Colonic mucosa (tissue), 4 donors: ENCODE measurements at places on chromosomes 3 and 15. TPM values are rescaled to one million over a fixed set of nuclear protein-coding genes. Genes with fewer than 3 reads are reported as not detected.

DNA sequence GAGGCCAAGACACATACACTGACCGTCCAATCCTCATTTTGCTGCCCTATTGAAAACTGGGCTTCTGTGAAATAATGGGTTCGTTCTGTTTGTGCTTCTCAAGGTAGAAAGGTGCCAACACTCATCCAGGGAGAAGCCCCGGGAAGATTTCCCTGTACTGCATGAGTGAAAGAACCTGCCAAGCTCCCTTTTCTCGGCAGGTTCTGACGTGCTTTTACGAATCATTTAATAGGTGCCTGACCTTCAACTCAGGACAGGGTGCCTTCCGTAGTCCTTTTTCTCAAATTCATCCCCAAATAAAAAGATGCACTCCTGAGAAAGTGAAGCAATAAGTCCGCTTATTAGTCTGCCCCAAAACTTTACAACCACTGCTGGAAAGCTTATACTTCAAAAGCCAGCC is 64.2 kb downstream of the B3GNT5 start:
- no peaks in the 10 kb centered on the region for H3K36me3 ChIP-seq
- no peaks in the 10 kb centered on the region for H3K27me3 ChIP-seq
- H3K4me3 ChIP-seq, result no peak overlapping the region
- no peak for DNase-seq

GRCh38 chr15:79105141-79105540 is 14.6 kb upstream of the RASGRF1 start:
- DNase-seq, result no peak
- no peaks in the 10 kb centered on the region for H3K4me1 ChIP-seq
- H3K27me3 ChIP-seq, result no peaks in the 10 kb centered on the region
- no peaks in the 10 kb centered on the region for H3K36me3 ChIP-seq

GRCh38 chr3:7789324-7789723 is 712.3 kb upstream of the LMCD1 start:
- H3K4me3 ChIP-seq, result no peak overlapping the region
- H3K36me3 ChIP-seq, result no peaks in the 10 kb centered on the region
- H3K27ac ChIP-seq, result no peak overlapping the region
- no peaks in the 10 kb centered on the region for H3K4me1 ChIP-seq

DNA sequence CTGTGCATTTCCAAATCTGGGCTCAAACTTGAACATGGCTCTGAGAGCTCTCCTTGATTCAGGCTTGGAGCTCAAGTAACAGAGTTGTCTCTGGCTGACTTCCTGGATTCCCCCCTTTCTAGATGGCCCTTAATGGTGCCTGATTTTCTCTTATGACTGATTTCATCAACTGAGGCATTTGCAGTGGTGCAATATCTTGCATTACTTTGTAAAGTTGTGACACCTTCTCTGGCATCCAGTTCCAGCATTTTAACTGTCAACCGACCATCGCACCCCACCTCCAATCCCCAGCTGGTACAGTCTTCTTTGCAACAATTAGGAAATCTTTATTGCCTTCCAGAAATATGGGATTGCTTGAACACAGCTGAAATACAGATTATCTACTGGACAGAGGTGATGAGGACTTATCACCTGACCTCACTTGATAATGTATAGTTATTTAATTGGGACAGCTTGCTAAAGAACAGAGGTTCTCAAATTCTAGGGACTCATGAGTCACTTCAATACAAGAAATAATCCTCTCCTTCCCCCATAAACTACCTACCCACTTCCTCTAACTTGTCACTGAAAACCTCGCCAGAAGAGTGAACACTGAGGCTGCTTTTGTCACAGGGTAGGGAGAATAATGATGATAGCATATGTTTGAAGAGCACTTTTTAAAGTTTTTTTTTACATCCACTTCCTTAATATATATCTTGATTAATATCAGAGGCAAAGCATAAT is 41.8 kb downstream of the FILIP1L start:
- H3K27ac ChIP-seq, result no peak overlapping the region
- no peaks in the 10 kb centered on the region for H3K36me3 ChIP-seq
- H3K4me3 ChIP-seq, result no peak overlapping the region
- H3K27me3 ChIP-seq, result no peaks in the 10 kb centered on the region
- DNase-seq, result no peak

GRCh38 chr3:109269577-109270275 is 46.6 kb downstream of the DPPA2 start:
- no peaks in the 10 kb centered on the region for H3K36me3 ChIP-seq
- no peak overlapping the region for H3K4me3 ChIP-seq
- H3K4me1 ChIP-seq, result no peaks in the 10 kb centered on the region
- no peak for DNase-seq

HRH1 gene
- total RNA-seq, result 7.2 TPM

HES1 gene
- 102 TPM for total RNA-seq

DNA sequence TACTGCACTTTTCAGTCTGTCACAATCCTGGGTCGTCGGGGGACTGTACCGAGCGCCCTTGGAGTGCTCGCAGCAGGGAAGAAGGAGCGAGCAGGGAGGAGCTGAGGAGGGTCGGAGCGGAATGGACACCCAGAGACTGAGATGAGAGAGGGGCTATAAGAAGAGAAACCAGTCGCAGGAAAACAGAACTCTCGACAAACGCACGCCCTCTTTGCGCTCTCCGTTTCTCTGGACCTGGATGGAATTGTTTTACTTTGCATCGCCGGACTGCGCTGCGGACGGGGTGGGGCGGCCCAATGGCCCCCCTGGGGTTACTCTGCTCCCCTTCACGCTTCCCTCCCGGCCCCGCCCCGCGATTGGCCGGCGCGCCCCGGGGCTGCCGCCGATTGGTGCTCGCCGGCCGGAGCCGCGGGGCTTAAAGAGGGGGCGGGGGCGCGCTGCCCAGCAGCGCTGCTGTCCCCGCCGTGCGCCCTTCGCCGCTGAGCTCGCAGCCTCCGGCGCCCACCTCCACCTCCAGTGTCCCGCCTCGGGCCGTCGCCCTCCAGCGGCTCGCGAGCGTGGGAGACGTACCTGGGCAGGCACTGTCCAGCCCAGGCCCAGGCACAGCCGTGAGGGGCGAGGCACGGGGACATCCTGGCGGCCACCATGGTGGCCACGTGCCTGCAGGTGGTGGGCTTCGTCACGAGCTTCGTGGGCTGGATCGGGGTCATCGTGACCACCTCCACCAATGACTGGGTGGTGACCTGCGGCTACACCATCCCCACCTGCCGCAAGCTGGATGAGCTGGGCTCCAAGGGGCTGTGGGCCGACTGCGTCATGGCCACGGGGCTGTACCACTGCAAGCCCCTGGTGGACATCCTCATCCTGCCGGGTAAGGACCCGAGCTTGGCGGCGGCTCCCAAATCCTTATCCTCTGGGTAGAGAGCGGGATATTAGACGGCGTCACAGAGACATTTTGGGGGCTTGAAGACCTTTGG is at the start of gene CLDN11:
CLDN11 (plus strand) TSS at position 447 of the 977 bp plus-strand sequence; CDS start at position 646, 199 bp downstream.
- no peaks in the 10 kb centered on the region for H3K4me1 ChIP-seq
- H3K27ac ChIP-seq, result no peak within 1 kb of the TSS
- no peak for DNase-seq
- no peaks in the 10 kb centered on the region for H3K36me3 ChIP-seq

WDR93 gene
- total RNA-seq, result 0.13 TPM

DNA sequence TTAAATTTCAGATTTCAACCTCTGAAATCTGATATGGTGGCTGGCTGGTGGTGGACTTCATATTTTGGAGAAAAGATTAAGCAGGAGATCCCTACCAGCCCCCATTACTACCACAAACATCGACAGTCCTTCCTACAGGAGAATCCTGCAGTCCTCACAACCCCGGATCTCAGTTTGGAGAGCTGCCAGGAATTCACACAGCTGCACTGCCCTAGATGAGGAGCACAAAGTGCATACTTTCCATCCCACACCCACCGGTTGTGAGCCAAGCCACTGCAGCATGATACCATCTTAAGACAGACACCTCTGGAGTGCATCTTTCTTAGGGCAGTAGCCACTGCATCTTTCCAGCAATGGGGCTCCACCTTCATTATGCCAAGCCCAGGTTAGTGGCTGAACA is 185.5 kb upstream of the GPR149 start:
- H3K36me3 ChIP-seq, result no peaks in the 10 kb centered on the region
- no peak for DNase-seq
- no peaks in the 10 kb centered on the region for H3K4me1 ChIP-seq
- no peak overlapping the region for H3K4me3 ChIP-seq

PRR23E gene
- not detected for total RNA-seq

DNA sequence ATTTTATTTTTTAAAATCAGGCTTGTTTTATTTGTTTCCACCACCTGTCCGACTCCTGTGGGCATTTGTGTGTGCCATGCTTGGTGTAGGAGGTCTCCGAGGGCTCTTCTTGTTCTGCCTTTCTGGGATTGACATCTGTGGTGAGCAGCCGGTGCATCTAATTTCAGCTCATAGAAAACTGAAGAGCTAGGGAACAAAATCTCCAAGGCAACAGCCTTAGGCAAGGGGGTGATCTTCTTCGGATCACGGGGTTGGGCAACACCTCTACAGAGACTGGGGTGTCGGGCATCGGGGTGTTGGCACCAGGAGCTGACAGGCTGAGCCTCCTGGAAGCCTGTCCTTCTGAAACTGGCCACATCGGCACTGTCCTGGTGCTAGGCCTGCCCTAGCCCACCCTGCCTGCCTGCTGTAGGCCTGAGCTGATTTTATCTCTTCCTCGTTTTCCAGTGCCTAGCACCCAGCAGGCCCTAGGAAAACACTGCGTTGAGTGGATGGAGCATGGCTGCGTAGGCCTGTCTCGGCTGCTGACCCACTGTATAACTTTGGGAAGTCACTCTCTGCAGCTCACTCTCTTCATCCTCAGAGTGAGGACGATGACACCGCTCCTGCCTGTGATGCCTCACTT is 10.3 kb downstream of the CHCHD6 start:
- H3K36me3 ChIP-seq, result no peaks in the 10 kb centered on the region
- no peak overlapping the region for H3K4me3 ChIP-seq
- H3K27me3 ChIP-seq, result no peaks in the 10 kb centered on the region
- H3K4me1 ChIP-seq, result no peaks in the 10 kb centered on the region
- no peak overlapping the region for H3K27ac ChIP-seq

DNA sequence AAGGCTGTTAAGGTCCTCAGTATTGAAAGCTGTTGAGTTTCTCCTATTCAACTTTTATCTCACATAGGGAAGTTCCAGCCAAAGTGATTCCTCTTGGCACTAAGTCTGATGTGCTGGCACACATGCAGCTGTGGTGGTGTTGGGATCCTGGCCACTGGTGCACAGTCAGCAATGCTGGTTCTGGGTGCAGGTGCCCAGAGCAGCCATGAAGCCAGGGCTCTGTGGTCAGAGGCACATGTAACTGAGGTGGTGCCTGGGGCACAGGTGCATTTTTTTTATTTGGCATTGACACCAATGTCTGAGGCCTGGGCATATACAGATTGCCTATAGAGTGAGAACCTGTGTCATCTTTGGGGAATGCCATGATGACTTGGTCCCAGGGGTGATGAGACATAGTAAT is 271.4 kb downstream of the POLQ start:
- H3K27me3 ChIP-seq, result no peaks in the 10 kb centered on the region
- no peaks in the 10 kb centered on the region for H3K36me3 ChIP-seq
- H3K4me3 ChIP-seq, result no peak overlapping the region
- no peak overlapping the region for H3K27ac ChIP-seq
- no peaks in the 10 kb centered on the region for H3K4me1 ChIP-seq

DNA sequence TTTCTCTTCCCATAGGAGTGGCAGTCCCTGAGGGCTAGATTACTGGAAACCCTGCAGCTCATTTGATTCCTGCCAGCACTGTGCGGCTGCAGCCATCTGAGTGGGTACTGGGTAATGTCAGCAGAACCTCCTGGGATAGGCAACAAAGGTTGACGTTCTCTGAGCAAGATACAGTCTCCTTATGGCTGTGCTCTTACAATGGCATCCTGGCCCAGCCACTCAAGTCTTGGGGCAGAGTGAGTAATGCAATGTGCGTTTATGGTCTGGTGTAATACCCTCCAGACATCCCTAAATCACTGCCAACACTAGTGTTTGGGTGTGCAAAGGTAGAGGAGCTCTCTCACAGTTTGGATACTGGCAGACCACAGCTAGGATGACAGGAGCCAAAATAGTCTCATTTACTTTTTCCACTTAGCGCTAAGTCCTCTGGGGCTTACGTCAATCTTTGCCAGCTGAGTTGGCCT is 775.8 kb downstream of the ZNF385D start:
- no peak for DNase-seq
- H3K27ac ChIP-seq, result no peak overlapping the region
- H3K27me3 ChIP-seq, result no peaks in the 10 kb centered on the region
- no peaks in the 10 kb centered on the region for H3K4me1 ChIP-seq
- H3K4me3 ChIP-seq, result no peak overlapping the region

GRCh38 chr3:135137296-135137695 is 342.2 kb downstream of the EPHB1 start:
- no peaks in the 10 kb centered on the region for H3K27me3 ChIP-seq
- no peak for DNase-seq
- H3K4me3 ChIP-seq, result no peak overlapping the region
- H3K27ac ChIP-seq, result no peak overlapping the region

DNA sequence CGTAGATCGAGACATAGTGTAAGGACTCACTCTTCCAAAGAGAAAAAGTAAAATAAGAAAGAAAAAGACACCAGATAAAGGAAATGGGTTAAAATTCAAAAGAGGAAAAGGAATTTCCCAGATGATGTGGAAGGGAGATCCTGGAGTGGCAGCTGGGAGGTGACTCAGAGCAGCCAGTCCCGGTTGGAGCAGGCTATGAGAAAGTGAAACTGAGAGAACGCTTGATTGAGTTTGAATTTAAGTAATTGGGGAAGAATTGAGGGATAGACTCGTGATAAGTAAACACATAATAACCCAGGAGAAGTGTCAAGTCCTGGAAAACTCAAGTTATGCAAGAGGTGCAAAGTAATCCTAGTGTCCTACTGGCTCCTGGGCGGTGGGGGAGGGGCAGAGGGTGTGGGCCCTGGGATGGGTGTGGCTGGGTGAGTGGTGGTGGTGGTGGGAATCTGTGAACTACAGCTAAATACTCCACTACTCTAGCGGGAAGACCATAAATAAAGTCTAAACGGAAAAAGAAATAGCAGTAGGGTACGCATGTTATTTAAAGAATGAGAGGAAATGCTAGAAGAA is 1.2 kb downstream of the PRR20G start:
- H3K27ac ChIP-seq, result no peak overlapping the region
- no peaks in the 10 kb centered on the region for H3K4me1 ChIP-seq
- DNase-seq, result no peak
- H3K36me3 ChIP-seq, result no peaks in the 10 kb centered on the region
- H3K27me3 ChIP-seq, result no peaks in the 10 kb centered on the region
- H3K4me3 ChIP-seq, result no peak overlapping the region

GRCh38 chr3:4845882-4846281 is 133.4 kb upstream of the BHLHE40 start:
- no peaks in the 10 kb centered on the region for H3K4me1 ChIP-seq
- no peak overlapping the region for H3K4me3 ChIP-seq
- no peaks in the 10 kb centered on the region for H3K27me3 ChIP-seq
- no peak overlapping the region for H3K27ac ChIP-seq
